ENCODE measurements at places on chromosomes 16 and 17.

DNA sequence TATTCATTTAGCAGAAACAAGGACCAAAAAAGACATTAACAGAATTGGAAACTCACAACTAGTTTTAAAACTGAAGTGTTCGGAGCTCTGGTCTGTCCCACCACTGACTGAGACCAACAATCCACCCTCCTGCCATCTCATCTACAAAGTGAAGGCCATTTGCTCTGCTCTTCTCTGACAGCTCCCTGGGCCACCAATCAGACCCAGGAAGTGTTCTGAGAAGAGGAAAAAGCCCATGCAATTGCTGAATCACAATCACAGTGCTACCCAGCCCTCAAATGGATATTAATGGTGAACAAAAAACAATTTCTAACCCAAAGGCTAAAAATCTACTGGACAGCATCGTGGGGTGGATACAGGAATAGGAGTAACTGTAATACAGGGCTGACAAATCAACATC lies 2.1 kb downstream of the RPL23 start:
- no peak for DNase-seq

- no peak for DNase-seq
These were observed 6.6 kb downstream of the ANKFN1 start for GRCh38 chr17:56159826-56160380.

- no peak for DNase-seq
These were observed 3.2 kb downstream of the USP32 start for GRCh38 chr17:60388742-60389141.

DNA sequence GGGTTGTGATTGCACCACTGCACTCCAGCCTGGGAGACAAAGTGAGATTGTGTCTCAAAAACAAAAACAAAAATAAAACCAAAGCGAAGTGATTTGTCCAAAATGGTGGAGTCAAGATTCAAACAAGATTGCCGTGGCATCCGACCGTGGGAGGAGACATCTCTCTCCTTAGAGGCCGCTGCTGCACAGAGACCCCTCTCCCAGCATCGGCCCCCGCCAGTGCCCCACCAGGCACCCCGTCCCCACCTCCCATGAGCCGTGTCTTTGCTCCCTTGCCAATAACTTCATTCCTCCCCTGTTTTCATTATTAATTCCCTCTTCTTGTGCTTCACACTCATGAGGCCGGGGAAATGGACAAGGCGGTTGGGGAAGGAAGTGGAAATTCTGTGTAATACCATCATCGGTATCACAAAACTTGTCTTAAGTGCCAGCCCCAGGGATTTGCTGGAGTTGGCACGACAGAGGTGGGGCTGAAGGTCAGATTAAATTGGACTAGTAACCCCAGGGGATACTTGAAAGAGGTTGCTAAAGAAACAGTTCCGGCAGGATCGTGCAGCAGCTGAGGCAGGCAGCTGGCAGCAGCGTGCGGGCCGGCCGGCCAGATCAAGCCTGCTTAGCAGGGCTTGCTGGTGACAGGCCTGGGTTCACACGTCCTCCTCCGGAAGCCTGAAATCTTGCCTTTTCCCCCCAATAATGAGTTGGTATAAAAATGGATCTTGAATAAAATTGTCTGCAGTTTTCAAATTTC lies 66.8 kb downstream of the RTN4RL1 start:
- no peak for DNase-seq

- no peak for DNase-seq
These were observed 566.4 kb upstream of the C16orf82 start for GRCh38 chr16:26500326-26500725.

- no peak for DNase-seq
These were observed 6.4 kb upstream of the RAB40C start for GRCh38 chr16:583470-583814.

DNA sequence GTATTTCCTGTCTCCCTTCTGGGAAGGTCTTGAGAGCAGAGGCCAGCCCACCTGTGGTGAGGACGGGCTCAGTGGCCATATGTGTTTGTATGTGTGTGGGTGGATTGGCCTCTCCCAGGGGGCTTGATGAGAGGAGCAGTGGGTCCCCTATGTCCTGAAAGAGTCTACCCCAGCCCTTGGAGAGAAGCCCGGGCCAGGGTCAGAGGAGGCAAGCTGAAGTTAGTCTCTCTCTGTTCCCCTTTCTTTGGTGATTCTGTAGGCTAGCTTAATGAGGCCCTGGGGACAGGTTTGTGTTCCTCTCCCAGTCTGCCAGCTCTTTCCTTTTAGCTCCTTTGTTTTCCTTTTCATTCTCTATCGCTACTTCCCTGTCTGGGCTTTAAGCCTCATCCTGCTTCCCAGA lies 23.8 kb upstream of the NFATC3 start:
- DNase-seq = no peak

- no peak for DNase-seq
These were observed 75.9 kb downstream of the C16orf95 start for GRCh38 chr16:87241137-87241771.

DNA sequence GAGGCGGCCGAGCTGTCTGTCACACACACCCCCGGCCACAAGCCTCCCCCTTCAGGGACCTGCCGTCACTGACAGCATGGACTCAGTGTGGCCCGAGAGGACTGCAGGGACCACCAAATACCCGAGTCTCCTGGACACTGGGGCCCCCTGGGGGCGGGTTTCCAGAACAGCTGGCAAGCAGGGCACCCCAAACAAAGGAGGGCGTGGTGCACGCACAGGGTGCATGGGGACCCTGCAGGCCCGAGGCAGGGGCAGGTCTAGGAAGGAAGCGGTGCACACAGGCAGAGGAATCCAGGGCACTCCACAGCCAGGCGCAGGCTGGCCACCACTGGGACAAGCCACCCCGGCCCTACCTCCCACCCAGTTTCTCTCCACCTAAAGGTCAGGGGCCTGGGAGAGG lies 28.7 kb upstream of the ENPP7 start:
- no peak for DNase-seq

DNA sequence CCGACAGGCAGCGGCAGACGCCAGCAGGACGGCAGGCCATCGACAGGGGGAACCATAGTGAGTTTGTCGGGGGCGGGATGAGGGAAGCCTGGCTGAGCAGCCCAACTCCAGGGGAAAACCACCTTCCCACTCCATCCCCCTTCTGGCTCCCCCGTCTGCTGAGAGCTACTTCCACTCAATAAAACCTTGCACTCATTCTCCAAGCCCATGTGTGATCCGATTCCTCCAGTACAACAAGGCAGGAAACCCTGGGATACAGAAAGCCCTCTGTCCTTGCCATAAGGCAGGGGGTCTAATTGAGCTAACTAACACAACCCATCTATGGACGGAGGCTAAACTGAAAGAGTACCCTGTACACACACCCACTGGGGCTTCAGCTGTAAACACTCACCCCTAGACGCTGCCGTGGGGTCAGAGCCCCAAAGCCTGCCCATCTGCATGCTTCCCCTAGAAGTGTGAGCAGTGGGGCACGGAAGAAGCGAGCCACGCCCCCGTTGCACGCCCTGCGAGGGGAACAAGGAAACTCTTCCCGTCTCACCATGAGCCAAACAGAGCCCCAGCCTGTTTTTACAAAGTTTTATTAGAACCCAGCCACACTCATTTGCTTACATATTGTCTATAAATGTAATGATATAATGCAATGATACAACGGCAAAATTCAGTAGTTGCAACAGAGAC lies 4.1 kb downstream of the KRTAP29-1 start:
- DNase-seq = no peak

DNA sequence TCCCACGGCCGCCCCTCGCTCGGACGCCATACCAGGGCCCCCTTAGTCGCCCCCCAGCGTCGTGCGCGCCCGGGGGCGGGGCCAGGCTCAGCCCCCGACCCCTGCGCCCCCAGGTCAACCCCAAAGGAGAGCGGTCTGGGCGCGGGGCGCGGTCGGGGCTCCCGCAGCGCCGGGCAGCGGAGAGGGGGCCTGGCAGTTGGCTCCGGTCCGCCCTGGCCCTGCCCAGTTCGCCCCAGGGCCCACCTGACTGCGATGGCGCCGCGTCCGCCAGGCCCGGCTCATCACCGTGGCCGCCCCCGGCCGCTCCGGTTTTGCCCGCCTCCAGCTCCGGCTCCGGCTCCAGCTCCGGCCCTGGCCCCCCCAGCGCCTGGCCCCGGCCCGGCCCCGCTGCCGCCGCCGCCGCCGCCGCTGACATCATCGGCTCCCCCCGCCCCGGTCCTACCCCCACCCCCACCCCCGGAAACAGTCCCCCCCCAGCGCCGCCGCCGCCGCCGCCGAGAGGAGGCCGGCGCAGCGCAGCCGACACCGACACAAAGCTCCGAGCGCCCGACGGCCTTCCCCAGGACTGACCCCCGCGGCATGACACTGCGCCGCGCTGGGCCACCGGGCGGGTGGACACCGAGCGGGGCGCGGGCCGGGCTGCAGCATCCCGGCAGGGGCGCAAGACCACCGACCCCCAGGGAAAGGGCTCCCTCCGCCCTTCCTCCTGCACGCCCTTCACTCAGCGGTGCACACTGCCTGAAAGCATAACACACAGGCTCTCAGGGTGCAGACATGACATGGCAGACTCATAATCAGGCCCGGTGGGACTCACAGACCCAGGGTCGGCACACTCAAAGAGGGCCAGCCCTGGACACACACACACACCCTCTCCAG lies at the start of gene ZBTB4:
Gene ZBTB4, minus strand, starts transcription at position 419 of the 876 bp plus-strand sequence. CDS start 12,830 bp downstream, outside the sequence.
- DNase-seq = peak; percentile 36

DNA sequence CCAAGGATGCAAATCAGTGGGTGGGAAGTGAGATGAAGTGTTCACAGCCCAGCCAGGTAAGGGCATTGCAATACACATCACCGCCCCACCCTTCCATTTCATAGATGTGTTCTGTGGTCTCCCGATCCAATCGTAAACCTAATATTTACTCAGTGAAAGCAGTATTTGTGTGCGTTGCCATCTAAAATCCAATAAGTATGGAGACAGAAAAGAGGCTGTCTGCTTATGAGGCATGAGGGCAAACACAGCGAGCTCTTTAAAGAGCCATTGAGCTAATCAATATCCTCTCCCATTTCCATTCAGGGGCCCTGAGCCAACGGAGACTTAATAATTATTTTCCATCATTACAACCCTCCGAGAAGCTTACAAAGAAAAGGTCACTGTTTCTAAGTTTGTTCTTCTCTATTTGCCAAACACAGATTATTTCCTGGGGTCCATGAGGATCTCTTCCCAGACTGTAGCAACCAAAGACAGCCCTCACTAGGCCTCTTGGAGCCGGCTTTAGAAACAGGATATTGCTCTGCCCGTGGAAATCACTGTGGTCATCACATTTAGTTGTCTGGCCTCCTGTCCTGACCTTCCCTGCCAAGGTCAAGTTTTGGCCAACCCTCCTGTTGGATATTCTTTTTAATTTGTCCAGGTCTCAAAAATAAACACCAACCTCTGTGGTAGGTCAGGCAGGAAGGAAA lies 120.1 kb downstream of the SLC39A11 start:
- DNase-seq = no peak

DNA sequence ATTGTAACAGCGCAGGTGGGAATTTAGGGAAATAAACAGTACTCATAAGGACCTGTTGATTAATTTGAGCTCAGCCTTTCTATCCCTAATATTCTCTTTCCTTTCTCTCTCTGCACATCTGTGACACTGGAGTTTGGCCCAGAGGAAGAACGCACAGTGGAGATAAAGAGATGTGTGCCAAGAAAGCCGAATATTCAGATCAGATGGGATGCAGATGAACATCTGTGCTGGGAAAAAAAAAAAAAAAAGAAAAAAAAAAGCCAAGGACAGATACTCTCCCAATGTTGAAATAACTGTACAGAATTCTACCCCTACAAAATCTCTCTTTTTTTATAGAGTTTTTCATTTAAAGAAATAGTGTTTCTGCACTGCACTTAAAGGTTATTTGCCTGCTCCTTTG lies 485.4 kb downstream of the KCNJ2 start:
- no peak for DNase-seq

DNA sequence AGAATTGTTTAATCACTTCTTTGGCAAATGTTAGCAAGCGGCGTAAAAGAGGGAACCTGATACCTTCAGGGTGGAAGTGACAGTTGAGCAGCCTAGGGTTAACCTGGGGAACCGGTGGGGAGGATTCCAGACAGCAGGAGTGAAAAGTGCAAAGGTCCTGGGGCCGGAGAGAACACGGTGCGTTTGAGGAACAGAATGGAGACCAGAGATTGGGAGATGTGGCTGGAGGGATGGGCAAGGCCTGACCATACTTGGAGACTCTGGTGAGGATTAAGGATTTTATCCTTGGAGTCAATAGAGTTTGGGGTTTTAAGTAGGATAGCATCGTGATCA lies 2.3 kb upstream of the ZNF500 start:
- no peak for DNase-seq

GRCh38 chr17:68591583-68591982 lies 9.6 kb downstream of the FAM20A start:
- no peak for DNase-seq

DNA sequence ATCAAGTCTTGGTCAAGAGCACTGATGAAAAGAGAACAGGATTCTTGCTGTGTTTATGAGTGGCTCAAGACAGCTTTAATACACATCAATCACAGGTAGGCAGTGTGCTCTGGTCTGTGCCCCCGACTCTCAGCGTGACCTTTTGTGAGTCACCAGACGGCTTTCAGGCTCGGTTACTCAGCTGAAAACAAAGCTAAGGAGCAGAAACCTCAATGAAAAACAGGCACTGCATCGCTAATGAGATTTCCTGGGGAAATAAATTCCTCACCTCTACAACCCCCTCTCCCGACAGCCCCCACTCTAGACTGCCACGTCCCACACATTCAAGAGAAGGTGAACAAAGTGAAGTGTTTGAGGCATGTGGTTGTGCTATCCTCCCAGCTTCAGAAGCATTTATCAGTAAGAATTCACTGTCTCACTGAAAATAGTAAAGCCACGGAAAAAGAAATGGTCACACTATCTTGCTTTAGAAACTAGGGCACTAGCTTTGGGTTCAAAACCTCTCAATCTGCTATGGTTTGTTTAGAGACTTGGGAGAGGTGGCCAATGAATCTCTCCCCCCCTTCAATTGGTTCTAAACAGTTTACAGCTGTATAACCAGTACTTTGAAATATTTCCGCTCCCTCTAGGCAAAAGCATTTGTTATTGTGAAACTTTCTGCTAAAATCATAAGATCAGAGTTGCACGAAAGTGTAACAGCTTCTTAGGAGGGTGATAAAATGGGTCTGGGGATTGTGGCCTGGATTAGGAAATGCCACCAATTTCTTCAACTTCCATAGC lies 199.5 kb upstream of the PMFBP1 start:
- no peak for DNase-seq

GRCh38 chr17:14737984-14738651 lies 437.2 kb downstream of the HS3ST3B1 start:
- no peak for DNase-seq

Data from activated naive CD4-positive, alpha-beta T cell (primary cell).